ENCODE measurements at places on chromosomes 1 and 21.

- no peak for DNase-seq
Measured at GRCh38 chr1:85228972-85229371, 28.2 kb upstream of the SYDE2 start.

DNA sequence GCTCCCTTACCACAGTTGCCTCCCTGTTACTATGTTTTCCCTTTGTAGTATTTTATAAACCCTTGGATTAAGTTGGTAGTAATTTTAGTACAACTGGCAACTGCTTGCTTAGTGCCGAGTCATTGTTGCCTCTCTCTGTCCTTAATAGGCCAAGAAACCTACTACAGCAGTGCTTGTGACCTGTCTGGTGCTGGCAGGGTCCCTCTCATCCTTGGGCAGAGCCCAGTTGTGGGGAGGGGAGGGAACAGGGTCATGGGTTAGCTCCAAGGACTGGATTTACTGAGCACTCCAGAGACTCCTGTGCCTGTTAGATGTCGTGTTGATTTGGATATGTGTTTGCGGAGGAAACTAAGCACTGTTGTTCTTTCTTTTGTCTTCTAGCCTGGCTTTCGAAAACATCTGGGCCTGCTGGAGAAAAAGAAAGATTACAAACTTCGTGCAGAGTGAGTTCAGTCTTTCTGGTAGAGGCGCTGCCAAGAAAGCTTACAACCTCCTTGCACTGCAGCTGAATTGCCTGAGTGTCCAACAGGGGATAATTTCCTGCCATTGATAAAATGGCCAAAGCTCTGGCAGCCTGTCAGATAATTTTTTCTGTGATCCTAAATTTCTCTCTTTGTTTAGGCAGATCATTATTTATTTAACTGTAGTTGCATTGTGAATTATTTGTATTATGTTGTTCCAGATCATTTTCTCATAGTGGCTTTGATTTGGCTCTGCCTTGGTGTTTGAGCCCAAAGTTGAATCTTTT is 3.6 kb downstream of the UTP11 start:
- DNase-seq: no peak

DNA sequence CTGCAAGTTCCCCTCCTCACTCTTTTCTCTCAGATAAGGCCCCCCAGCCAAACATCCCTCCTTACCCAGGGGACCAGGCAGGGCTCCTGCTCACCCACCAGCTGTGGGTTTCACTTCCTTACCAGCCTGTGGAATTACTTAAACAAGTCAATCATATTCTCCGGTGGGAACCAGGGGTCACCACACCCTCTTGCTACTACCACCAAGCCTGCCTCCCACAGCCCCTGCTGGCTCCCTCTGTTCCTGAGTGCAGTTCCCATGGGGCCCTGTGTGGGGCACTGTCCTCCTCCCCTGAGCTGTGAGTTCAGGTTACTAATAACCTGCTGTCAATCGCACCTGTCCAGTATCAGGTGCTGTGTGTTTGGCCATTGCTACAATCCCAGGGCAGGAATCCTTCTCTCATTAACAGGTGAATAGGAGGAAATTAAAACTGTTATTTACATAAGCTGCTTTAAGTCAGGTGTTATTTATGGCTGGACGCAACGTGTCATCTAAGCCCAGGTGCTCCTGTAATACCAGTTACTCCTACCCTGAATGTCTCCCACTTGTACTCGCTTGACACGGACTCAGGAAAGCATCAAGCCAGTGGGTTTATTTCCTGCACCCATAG is 53.1 kb upstream of the LBR start:
- DNase-seq: peak; percentile 89

GRCh38 chr1:179079113-179079761 is 2.6 kb upstream of the TOR3A start:
- DNase-seq: peak; percentile 73

DNA sequence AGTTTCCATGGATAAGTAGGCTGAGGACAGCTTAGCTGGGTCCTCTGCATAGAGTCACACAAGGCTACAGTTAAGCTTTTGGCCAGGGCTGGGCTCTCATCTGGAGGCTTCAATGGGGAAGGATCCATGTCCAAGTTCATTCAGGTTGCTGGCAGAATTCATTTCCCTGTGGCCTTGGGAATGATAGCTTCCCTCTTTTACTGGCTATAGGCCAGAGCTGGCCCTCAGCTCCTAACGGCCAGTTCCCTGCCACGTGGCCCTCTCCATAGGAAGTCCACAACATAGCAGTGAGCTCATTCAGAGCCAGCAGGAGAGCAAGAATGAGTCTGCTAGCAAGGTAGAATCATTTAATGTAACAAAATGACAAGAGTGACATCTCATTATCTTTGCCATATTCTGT is 15.1 kb upstream of the PODN start:
- DNase-seq: no peak

- no peak for DNase-seq
Measured at GRCh38 chr1:176017722-176018121, 189.4 kb downstream of the COP1 start.

DNA sequence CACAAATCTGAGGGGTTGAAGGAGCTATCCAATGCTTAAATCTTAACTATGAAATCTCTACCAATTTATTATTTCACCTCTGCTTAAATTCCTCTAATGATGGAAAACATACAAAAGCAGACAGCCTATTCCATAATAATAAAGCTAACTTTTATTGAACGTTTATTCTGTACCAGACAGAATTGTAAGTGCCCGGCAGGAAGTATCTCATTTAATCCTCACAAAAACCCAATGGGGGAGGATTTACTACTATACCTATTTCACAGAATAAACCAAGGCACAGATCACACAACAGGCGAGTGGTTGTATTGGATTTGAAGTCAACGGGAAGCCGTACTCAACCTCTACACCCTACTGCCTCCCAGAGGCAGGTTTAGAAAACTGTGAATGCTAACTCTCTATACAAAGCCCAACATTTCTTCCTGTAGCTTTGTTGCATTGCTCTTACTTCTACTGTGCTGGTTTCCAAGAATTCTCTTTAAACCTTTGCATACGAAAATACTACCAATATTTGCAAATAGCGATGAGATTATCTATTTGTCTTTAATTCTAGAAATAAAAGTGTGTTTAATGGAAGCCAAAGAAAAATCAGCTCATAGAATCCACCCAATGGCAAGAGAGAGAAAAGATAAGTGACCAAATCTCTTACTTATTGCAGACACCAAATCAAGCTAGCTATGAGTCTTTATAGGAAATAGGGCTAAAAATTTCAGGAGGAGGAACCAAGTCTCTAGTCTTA is 33.5 kb upstream of the C1orf53 start:
- peak; percentile 63 for DNase-seq

GRCh38 chr1:25809283-25809926 is 9.4 kb downstream of the SELENON start:
- DNase-seq: peak; percentile 40

GRCh38 chr1:113809670-113810602 is 2.3 kb downstream of the RSBN1 start:
- no peak for DNase-seq
